ENCODE measurements at places on chromosomes 6 and 20.

DNA sequence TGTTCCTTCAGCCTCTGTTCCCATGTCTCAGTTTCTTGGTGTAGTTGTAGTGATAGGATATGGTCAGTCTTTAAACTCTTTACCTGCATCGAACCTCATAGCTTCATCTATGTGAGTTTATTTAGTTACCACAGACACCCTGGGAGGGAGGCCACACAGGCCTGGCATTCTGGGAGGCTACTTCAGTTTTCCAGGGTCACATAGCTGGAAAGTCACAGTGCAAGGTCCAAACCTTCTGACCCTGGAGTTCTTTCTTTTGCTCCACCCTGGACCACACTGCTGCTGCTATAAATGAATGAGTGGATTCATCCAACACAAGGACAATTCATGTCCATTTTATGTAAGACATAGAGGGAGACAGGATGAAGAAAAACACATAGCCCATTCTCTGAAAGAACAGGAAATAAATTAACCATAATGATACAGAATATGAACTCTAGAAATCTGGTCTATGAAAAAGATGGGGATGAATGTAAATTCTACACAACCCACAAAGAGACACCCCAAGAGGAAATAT, 60.8 kb downstream of the LAMA4 start:
- DNase-seq, result no peak

DNA sequence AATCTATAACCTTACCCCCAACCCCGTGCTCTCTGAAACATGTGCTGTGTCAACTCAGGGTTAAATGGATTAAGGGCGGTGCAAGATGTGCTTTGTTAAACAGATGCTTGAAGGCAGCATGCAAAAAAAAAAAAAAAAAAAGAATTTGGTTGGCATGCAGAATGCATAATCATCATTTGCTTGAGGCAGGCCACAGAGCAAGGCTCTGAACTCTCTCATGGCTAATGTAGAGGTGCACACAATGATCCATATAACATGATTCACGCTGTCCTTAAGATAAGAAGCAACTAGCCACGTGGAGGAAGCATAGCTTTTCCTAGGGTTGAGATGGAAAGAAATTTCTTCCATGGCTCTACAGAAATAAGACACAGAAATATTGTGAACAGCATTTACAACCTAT, 27.6 kb upstream of the RPN2 start:
- no peak for DNase-seq

- DNase-seq, result no peak
These were observed 110.6 kb downstream of the UBE3D start for GRCh38 chr6:82954937-82955577.

GRCh38 chr6:79525272-79526100, 11.7 kb downstream of the LCA5 start:
- DNase-seq, result no peak

- no peak for DNase-seq
These were observed 780 bp upstream of the KIAA0319 start for GRCh38 chr6:24646771-24647170.

DNA sequence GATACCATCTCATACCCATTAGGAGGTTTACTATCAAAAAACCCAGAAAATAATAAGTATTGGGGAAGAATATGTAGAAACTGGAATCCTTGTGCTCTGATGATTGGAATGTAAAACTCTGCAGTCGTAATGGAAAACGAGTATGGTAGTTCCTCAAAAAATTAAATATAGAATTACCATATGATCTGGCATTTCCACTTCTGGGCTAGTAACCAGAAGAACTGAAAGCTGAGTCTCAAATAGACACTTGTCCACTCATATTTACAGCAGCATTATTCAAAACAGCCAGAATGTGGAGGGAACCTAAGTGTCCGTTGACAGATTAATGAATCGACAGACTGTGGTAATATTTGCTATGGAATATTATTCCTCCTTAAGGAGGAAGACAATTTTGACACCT, 44.3 kb downstream of the FOXC1 start:
- DNase-seq, result no peak

GRCh38 chr6:14459315-14459714, 341.7 kb downstream of the CD83 start:
- DNase-seq, result no peak

GRCh38 chr6:154276810-154277628, 79.6 kb downstream of the IPCEF1 start:
- no peak for DNase-seq

GRCh38 chr20:48186915-48187314, 401.6 kb upstream of the SULF2 start:
- DNase-seq, result no peak

DNA sequence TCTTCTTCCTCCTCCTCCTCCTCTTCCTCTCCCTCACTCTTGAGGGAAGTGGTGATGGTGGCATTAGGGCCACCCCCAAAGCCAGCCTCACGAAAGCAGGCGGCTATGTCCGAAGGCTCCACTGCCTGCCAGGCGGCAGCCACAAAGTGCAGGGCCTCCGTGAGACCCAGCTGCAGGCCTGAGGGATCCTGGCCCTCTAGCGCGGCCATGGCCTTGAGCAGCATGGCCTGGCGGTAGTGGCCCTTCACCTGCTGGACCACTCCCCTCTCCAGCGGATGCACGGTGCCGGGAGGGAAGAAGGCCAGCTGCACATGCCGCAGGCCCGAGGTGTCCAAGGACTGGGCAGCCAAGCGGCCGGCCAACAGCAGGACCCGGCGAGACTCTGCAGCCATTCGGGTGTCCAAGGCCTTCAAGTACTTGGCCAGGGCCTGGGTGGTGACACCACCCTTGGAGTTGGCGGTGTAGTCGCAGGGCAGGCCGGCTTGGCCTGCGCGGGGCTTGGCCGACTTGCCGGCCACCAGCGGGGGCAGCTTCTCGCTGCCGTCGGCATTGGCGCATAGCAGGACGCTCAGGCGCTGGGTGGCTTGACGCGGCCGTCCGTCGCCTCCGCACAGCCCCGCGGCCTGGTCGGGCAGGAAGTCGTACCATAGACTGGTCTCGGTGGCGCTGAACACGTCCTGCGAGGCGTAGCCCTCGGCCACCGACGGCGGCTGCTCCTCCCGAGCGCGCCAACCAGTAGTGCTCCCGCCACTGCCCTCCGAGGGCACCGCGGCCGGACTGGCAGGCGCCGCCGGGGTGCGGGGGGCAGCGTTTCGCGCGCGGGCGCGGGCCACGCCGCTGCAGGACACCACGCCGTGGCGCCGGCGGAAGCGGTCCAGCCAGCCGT, 1.1 kb downstream of the CENPB start:
- no peak for DNase-seq

DNA sequence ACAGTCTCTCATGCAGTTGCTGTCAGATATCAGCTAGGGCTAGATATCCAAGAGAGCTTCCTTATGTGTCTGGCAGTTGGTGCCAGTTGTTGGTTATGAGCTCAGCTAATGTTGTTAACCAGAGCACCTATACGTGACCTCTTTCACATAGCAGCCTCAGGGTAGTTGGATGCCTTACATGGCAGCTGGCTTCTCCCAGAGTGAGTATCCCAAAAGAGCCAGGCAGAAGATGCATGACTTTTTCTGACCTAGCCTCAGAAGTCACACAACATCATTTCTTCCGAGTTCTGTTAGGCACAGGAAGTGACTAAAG, 175.7 kb downstream of the VEGFA start:
- no peak for DNase-seq

- no peak for DNase-seq
These were observed 98.2 kb downstream of the PSMG4 start for GRCh38 chr6:3356824-3357420.

DNA sequence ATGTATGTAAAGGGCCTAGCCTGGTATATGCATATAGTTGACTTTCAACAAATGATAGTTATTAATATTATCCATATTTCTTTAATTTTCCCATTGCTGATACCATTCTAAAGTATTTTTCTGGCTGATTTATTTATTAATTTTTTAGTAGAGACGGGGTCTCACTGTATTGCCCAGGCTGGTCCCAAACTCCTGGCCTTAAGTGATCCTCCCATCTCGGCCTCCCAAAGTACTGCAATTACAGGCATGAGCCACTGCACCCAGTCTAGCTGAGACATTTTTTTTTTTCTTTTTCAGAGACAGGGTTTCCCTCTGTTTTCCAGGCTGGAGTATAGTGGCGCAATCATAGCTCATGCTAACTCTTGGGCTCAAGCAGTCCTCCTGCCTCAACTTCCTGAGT, 29.8 kb upstream of the MROH8 start:
- DNase-seq, result no peak

DNA sequence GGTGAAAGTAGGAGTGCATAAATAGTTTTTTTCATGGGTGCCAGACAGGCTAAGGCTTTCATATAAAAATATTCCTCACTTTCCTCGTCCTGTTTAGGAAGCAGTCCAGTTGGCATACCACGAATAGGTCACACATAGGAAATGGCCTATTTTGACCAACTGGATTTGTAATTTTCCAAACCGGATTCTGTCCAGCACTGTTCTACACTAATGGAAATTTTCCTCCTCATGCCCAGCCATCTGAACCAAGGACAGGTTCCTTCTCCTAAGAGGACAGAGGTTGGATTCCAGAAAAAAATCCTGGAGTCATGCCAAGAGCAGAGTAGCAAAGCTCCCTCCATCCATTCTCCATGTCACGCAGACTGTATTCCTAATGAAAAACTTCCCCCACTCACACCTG, 43.1 kb downstream of the PANK2 start:
- DNase-seq, result no peak

Data from stimulated activated CD4-positive, alpha-beta T cell treated with anti-CD3 and anti-CD28 coated beads, TNF-alpha, amount 100 ng/mL, for 48 hours (primary cell).